OCI-LY7 (cell line): ENCODE measurements at places on chromosomes 3 and 15.

- no peak for DNase-seq
These were observed 8.5 kb downstream of the MAP6D1 start for GRCh38 chr3:183816681-183817510.

DNA sequence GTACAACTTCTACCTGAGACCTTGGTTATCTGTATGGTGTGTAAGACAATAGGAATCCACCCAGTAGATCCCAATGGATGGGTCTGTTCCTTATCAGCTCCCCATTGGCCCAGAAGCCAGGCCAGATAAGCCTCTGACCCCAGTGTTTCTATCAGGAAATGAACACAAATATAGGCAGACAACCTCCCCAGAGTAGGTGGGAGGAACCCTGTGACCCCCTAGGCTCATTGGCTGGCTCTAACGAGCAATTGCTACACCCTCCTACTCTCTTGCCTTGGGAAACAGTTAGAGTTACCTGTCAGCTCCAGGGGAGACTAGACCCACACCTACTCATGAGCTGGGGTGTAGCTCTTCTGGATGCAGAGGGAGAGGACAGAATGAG, 299.9 kb downstream of the UACA start:
- no peak for DNase-seq

DNA sequence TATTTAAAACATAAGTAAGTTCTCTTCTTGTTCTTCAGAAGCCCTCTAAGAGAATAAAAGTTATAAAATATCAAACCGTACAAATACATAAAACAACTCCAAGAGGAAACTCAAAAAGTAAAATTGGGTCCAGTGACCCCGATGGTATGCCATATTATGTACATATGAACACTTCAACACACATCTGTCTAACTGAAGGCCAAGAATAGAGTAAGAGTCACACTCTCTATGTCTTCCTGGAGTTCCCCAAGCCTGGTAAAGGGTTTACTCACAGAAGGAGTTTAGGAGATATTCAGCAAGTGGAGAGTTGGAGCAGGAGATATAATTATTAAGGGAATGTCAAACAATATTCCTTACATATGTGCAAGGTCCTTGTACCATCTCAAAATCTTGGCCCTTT, 101.3 kb upstream of the EIF1B start:
- no peak for DNase-seq

- no peak for DNase-seq
These were observed 42.5 kb downstream of the MEIS2 start for GRCh38 chr15:37057831-37058230.

GRCh38 chr15:59313641-59314332, 58.9 kb downstream of the MYO1E start:
- no peak for DNase-seq

DNA sequence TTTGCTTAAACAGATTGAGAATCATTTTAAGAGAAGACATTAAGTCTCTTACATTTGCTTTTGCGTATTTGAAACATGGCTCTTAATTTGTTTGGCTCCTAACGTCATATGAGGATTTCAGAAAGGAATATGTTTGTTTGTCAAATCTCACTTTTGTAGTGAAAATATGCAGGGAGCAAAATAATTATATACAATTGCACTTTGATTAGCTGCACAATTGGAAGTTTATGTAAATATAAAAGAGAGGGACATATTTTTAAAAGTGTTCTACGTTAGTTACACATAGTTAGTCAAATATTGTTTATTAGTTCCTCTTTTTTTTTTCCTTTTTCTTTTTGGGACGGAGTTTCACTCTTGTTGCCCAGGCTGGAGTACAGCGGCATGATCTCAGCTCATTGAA, 42.7 kb upstream of the GOLIM4 start:
- DNase-seq = no peak

DNA sequence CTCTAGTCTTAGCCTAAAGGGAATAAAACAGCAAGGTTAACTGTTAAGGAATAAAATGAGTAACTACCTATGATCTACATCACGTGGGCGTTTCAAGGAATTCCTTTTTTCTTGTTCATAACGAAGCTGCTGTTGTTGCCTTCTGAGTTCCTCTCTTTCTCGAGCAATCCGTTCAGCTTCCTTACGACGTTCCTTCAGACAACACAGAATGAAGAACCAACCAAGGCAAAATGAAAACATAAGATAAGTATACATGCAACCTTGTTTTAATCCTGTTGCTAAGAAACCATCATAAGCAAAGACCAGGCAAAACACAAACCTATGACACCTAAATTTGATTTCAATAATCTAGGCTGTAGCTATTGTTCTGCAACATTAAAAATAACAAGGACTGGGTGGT, 44.1 kb downstream of the SLTM start:
- DNase-seq = no peak

- DNase-seq = peak; percentile 76
These were observed 45.2 kb upstream of the RASA2 start for GRCh38 chr3:141441381-141442364.

GRCh38 chr3:105686278-105686897, 182.4 kb downstream of the CBLB start:
- peak; percentile 46 for DNase-seq

GRCh38 chr3:46660543-46661523, 32.6 kb downstream of the ALS2CL start:
- peak; percentile 49 for DNase-seq

GRCh38 chr3:182785142-182785541, 8.2 kb upstream of the ATP11B start:
- DNase-seq = no peak

DNA sequence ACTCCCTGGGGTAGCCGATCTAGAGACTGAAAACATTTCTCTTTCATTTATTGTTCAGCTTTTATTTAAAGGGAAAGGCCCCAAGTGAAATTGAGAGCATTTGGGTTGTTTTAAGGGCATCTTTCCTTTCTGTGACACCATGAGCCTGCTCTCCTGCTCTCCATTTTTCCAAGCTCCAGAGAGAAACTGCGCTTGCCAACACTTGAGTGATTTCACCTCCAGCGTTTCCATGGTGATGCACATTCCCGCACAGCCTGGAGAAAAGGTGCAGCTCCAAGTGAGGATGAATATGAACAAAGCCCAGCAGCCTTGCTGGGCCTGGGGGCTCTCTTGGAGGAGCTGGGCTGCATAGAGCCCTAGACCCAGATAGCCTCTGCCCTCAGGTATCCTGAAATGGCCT, 159.2 kb upstream of the PPP2R3A start:
- DNase-seq = no peak

- no peak for DNase-seq
These were observed 48.0 kb upstream of the APEH start for GRCh38 chr3:49626101-49626581.

DNA sequence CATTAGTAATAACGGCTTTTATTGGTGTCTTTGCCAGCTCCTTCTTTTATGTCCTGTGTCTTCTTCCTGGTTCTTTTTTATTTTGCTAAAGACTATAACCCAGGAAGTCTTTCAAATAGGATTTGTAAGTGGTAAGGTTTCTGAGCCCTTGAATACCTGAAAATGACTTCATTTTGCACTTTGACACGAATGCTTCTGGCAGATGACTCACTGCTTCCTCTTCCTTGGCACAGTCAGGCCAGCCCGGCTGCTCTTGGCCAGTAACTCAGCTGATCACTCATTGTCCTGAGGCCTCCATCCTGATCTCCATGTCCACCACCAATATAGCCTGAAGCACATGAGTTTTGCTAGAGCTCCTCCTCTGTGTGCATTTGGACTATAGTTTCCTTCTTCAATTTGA, 48.7 kb upstream of the NR2E3 start:
- DNase-seq = no peak
